ENCODE measurements at places on chromosomes 2 and 18. TPM values are rescaled to one million over a fixed set of nuclear protein-coding genes. Genes with fewer than 3 reads are reported as not detected.

C2orf15 gene
- total RNA-seq: 7.8 TPM

CFAP221 gene
- total RNA-seq: 4.5 TPM

ZSWIM2 gene
- total RNA-seq: not detected

COX5B gene
- 144 TPM for total RNA-seq

SKOR2 gene
- not detected for total RNA-seq

ANKRD29 gene
- 2.4 TPM for total RNA-seq

FRZB gene
- total RNA-seq: 13.0 TPM

DNA sequence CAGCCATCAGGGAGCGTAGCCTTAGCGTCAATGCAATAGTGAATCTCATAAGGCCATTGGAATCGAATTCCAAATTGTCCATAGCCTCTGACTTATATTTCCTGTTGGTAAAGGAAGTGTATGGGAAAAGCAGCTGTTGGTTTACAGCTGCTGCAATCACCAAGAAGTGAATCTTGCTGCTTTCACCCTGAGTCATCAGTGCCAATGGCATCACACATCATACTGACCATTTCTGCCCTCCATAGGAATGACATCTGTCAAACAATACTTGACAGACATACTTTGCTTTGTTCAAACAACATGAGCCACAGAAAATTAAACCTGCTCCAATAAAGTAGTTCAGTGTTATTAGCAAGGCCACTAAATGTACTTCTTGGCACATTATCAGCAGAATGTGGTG, 111.2 kb upstream of the KLHL29 start:
- no peak overlapping the region for H3K27ac ChIP-seq
- no peak for DNase-seq

DNA sequence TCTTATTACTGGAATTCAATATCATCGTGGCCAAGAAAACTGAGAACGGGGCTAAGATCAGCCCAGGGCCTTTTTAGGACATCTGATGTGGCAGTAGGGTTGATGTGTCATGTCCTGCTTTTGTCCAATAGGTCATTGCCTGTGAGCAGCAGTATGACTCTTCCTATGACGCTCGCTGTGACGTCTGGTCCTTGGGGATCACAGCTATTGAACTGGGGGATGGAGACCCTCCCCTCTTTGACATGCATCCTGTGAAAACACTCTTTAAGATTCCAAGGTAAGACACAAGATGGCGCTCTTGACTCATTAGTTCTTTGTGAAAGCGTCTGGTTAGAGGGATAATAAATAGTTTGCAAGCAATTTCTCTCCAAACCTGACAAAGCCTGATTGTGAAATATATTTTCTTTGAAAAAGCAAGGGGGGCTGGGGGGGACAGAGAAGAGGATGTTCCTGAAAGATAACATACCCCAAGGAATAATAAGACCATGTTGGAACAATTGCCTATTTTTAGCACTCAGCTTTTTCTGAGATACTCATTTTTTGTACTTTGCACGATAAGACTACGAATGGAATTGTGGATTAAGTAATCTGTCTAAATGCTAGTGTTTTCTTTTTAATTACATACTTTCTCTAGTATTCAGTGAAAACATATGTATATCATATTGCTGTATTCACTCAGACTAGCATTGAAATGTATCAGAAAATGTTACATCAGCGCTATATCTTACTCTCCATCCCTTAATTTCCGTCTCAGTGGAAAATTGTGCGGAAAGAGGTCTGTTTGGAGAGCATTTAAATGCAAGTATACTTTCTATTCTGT, 58.1 kb downstream of the MYO3B start:
- no peak for DNase-seq
- peaks cover 5% of the 10 kb centered on the region for H3K4me1 ChIP-seq
- peaks cover 11% of the 10 kb centered on the region for H3K27me3 ChIP-seq
- H3K4me3 ChIP-seq: no peak overlapping the region

DNA sequence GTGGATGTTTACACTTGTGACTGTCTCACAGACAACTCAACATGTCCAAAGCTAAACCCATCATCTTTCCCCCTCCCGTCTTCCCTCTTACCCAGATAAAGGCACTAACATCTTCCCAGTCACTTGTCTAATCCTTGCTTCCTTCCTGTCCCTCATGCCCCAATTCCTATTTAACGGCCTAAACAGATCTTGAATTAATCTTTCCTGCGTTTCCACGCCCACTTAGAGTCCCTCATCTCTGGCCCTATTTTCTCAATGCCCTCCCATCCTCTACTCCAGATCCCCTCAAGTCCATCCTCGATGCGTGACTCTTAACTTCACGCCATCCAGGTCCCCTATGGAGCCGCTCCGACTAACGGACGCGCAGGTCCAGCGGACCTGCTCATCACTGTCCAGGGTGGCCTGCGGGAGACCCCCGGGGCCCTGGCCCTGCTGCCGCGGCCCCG, 682 bp upstream of the SCLY start:
- peak overlapping the region; percentile 90 for H3K27ac ChIP-seq
- peak overlapping the region; percentile 77 for H3K4me3 ChIP-seq
- H3K36me3 ChIP-seq: peaks cover 1% of the 10 kb centered on the region
- no peak for DNase-seq

GRCh38 chr2:37707393-37707792, 36.0 kb upstream of the CDC42EP3 start:
- H3K36me3 ChIP-seq: no peaks in the 10 kb centered on the region
- no peak for DNase-seq
- no peaks in the 10 kb centered on the region for H3K27me3 ChIP-seq
- peak overlapping the region; percentile 80 for H3K27ac ChIP-seq
- H3K4me3 ChIP-seq: no peak overlapping the region

DNA sequence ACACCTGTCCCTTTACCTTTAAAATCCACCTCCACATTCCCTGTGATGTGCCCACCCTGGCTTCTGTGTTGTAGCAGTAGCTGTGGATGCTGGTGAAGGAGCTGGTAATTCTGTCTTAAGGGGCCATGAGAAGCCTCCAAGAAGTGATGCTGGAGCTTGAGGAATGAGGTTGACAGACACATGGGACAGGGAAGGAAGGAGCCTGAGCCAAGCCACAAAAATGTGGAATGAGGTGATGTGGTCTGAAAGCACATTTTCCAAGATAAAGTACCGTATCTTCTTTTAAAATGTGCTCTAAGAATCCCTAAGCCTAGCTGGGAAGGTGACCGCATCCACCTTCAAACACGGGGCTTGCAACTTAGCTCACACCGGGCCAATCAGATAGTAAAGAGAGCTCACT, 31.2 kb downstream of the VWA3B start:
- no peaks in the 10 kb centered on the region for H3K36me3 ChIP-seq
- peaks cover 6% of the 10 kb centered on the region for H3K4me1 ChIP-seq
- H3K27ac ChIP-seq: no peak overlapping the region

GRCh38 chr2:98816281-98816680, 85.3 kb upstream of the MGAT4A start:
- no peak for DNase-seq
- H3K27ac ChIP-seq: no peak overlapping the region
- no peak overlapping the region for H3K4me3 ChIP-seq
- peaks cover 21% of the 10 kb centered on the region for H3K4me1 ChIP-seq
- H3K36me3 ChIP-seq: no peaks in the 10 kb centered on the region

- no peak for DNase-seq
- H3K36me3 ChIP-seq: no peaks in the 10 kb centered on the region
- peaks cover 69% of the 10 kb centered on the region for H3K27me3 ChIP-seq
- H3K27ac ChIP-seq: no peak overlapping the region
These were observed 7.5 kb downstream of the CD207 start for GRCh38 chr2:70828115-70828514.

GRCh38 chr2:176891105-176891504, 321.5 kb upstream of the HNRNPA3 start:
- H3K27ac ChIP-seq: no peak overlapping the region
- no peak for DNase-seq
- H3K36me3 ChIP-seq: no peaks in the 10 kb centered on the region
- peaks cover 7% of the 10 kb centered on the region for H3K27me3 ChIP-seq

DNA sequence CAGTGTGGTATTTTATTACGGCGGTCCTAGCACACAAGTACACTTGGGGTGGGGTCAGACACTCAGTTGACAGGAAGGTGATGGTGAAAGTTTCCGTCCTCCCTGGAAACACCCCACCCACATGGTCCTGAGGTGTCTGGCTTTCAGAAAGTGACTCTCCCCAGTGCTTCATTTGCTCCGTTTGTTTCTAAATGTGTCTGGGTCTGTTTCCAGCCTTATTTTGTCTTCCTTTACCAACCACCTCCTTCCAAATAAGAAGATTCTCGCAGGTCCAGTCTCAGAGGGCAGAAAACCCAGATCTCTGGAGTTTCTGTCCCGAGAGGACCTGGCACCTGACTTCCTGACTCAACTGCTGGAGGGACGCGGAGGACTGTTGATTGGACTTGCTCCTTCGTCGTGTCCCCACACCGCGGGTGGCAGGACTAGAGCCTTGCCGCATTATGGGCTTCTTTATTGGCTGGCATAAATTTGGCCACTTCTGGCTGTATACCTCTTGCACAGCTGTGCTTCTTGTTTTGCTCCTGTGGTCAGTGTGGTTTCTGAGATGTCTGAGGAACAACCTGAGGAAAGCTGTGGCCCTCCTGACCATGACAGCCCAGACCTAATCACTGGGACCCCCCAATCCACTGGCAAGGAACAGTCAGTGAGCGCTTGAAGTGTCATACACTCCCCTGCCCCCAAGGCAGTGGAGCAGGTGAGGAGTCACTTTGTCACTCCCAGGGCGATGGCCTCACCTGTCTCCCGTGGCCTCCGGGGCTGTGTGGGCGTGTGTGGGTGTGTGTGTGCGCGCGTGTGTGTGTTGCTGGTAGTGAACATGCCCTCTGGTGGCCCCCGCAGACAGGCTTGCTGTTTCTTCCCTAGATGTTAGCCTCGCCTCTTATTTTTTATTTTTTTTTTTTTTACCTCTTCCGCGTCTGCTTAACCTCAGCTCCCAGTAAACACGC, 45.6 kb downstream of the MEX3C start:
- DNase-seq: no peak
- no peak overlapping the region for H3K4me3 ChIP-seq
- peaks cover 3% of the 10 kb centered on the region for H3K4me1 ChIP-seq
- H3K27me3 ChIP-seq: no peaks in the 10 kb centered on the region
- H3K36me3 ChIP-seq: peaks cover 5% of the 10 kb centered on the region
- H3K27ac ChIP-seq: no peak overlapping the region

GRCh38 chr18:51342815-51343214, 145.3 kb upstream of the MEX3C start:
- no peak overlapping the region for H3K4me3 ChIP-seq
- no peak overlapping the region for H3K27ac ChIP-seq

- no peak for DNase-seq
- peaks cover 18% of the 10 kb centered on the region for H3K4me1 ChIP-seq
- peaks cover 13% of the 10 kb centered on the region for H3K27me3 ChIP-seq
- peak overlapping the region; percentile 96 for H3K4me3 ChIP-seq
- H3K36me3 ChIP-seq: no peaks in the 10 kb centered on the region
These were observed 592 bp upstream of the METAP1D start for GRCh38 chr2:171999161-171999560.

GRCh38 chr18:10863026-10863425, 286.3 kb downstream of the PIEZO2 start:
- H3K27ac ChIP-seq: no peak overlapping the region
- H3K27me3 ChIP-seq: no peaks in the 10 kb centered on the region
- H3K4me3 ChIP-seq: no peak overlapping the region
- H3K36me3 ChIP-seq: peaks cover 17% of the 10 kb centered on the region

- no peak overlapping the region for H3K4me3 ChIP-seq
- no peak overlapping the region for H3K27ac ChIP-seq
- peaks cover 10% of the 10 kb centered on the region for H3K4me1 ChIP-seq
- DNase-seq: no peak
- no peaks in the 10 kb centered on the region for H3K36me3 ChIP-seq
- H3K27me3 ChIP-seq: peaks cover 9% of the 10 kb centered on the region
These were observed 5.3 kb upstream of the ARHGAP15 start for GRCh38 chr2:143123911-143124310.

- H3K4me3 ChIP-seq: no peak overlapping the region
- H3K36me3 ChIP-seq: peaks cover 2% of the 10 kb centered on the region
- H3K4me1 ChIP-seq: peaks cover 13% of the 10 kb centered on the region
These were observed 131.2 kb downstream of the ETAA1 start for GRCh38 chr2:67528320-67528719.

GRCh38 chr18:9905401-9905922, 8.4 kb upstream of the VAPA start:
- peaks cover 8% of the 10 kb centered on the region for H3K27me3 ChIP-seq
- H3K27ac ChIP-seq: no peak overlapping the region
- DNase-seq: no peak
- no peak overlapping the region for H3K4me3 ChIP-seq
- no peaks in the 10 kb centered on the region for H3K36me3 ChIP-seq

GRCh38 chr2:45950606-45951005, 299.1 kb downstream of the PRKCE start:
- no peak for DNase-seq
- no peaks in the 10 kb centered on the region for H3K36me3 ChIP-seq
- no peak overlapping the region for H3K4me3 ChIP-seq
- H3K4me1 ChIP-seq: no peaks in the 10 kb centered on the region
- H3K27me3 ChIP-seq: no peaks in the 10 kb centered on the region

DNA sequence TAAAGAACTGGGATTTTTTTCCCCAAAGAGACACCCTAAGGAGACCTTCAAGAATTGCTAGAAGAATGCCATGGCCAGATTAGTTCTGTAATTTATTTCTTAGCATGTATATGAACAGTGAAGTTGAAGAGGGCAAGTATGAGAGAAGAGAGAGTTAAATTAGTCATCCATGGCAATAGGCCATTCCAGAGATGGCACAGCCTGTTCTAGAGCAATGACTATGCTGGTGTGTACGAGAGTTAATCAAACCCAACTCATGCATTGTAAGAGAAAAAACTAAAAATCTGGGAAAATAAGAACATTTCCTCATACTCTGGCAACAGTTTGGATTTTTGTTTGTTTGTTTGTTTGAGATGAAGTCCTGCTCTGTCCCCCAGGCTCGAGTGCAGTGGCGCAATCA, 112.1 kb upstream of the PIK3C3 start:
- H3K36me3 ChIP-seq: no peaks in the 10 kb centered on the region
- H3K27ac ChIP-seq: no peak overlapping the region
- peaks cover 7% of the 10 kb centered on the region for H3K27me3 ChIP-seq
- no peak for DNase-seq

DNA sequence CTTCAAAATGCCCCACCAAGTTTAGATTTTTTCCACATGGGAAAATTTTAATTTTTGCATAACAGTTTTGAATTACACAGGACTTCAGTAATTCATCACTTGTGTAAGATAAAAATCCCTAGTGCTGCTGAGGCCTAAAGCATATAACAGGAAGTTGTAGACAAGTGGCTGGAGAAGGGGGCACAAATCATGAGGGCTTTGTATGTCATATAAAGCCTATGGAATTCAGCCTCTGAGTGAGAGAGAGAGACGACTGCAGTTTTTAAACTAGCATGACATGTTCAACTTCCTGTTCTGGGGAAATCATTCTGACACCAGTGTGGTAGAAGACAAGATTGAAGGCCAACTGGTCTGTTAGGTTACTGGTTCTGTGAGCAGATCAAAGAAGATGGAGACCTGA, 187.3 kb upstream of the CHST9 start:
- no peak overlapping the region for H3K4me3 ChIP-seq
- H3K27ac ChIP-seq: peak overlapping the region; percentile 70
- no peaks in the 10 kb centered on the region for H3K36me3 ChIP-seq
- no peaks in the 10 kb centered on the region for H3K27me3 ChIP-seq

GRCh38 chr2:26591619-26592505, 49.3 kb downstream of the CIB4 start:
- no peak overlapping the region for H3K4me3 ChIP-seq
- DNase-seq: no peak
- no peaks in the 10 kb centered on the region for H3K4me1 ChIP-seq

- no peak for DNase-seq
- peak overlapping the region; percentile 2 for H3K4me3 ChIP-seq
- peaks cover 12% of the 10 kb centered on the region for H3K4me1 ChIP-seq
These were observed 14.6 kb downstream of the TMSB10 start for GRCh38 chr2:84919885-84920580.

GRCh38 chr2:212897296-212897695, 254.1 kb downstream of the IKZF2 start:
- DNase-seq: no peak
- peaks cover 19% of the 10 kb centered on the region for H3K4me1 ChIP-seq
- H3K27me3 ChIP-seq: no peaks in the 10 kb centered on the region
